Epithelial cell of proximal tubule (primary cell): ENCODE measurements at places on chromosomes 4 and X.
A peak's percentile ranks its signal among the peaks of the same experiment; 100 is the strongest.

GRCh38 chrX:139382529-139382928, 148.0 kb upstream of the F9 start:
- DNase-seq: no peak

DNA sequence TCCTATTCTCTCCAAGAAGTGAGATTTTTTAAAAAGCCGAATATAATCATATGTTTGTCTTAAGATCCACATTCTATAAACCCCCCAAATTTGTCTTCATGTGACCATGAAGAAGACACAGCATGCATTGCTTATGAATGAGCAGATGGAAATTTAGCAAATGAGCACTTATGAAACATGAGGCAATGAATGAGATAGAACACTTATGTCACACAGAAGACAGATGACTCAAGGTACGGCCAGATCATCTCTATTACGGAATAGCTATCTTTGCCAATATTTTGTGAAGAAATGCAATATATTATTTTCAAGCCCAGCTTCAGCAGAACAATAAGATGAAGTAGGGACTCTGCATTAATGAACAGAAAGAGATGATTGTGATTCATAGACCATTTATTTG, 21.4 kb downstream of the PHEX start:
- DNase-seq: no peak

DNA sequence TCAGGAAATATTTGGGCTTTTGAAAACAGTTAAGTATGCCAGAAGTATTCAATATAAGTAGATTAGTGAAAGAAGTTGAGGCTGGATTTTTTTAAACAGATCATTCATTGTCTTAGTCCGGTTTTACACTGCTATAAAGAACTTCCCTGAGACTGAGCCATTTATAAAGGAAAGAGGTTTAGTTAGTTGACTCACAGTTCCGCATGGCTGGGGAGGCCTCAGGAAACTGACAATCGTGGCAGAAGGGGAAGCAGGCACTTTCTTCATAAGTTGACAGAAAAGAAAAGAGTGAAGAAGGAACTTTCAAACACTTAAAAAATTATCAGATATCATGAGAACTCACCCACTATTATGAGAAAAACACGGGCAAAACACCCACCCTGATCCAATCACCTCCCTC, 31.1 kb upstream of the CYLC1 start:
- DNase-seq: no peak

- DNase-seq: no peak
Observed at GRCh38 chr4:155679343-155679742, 12.7 kb downstream of the GUCY1A1 start.

GRCh38 chr4:137735561-137736104, 203.3 kb upstream of the PCDH18 start:
- DNase-seq: no peak

- DNase-seq: no peak
Observed at GRCh38 chr4:14857981-14858380, 144.3 kb upstream of the CPEB2 start.

DNA sequence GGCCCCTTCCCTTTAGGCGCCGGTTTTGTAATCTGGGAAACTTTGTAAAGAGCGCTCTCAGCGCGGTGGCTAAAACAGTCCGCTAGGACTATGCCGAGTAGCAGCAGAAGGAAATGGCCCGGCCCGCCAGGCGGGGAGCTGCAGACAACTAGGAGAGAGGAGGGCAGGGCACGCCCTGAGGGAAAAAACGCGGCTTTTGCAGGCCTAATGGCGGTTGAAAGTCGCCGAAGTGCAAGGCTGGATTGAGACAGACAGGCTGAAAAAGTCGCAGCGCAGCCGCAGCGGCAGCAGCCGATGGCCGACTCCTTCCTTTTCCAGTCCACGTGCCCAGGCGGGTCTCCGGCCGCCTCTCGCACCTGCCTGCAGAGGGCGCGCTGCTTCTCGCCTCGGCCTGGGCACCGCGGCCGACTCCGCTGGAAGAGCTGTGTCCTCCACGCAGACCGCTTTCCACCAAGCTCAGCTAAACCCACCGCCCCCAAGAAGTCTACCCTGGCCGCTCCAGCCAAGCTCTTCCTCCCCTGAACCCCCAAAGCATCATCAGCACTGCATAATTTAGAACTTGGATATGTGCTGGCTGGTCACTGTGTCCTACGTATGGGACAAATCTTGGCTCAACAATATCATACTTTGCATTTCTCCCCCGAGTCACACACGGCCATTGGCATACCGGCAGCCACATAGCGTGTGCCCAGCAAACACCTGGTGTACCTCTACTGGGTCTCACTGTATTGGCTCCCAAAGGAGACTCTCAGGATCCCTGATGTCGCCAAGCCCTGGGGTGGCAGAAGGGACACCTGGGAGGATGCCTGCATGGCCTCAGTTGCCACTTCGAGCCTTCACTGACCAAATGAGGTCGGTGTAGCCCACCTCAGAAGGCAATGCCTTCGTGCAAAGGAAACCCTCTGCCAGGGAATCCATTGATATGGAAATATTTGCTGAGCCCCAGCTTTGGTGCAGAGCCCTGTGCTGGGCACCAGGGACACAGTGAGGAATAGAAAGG, 14.5 kb downstream of the SLC25A5 start:
- no peak for DNase-seq

- no peak for DNase-seq
Observed at GRCh38 chr4:107931775-107932321, 499 bp downstream of the CYP2U1 start.

DNA sequence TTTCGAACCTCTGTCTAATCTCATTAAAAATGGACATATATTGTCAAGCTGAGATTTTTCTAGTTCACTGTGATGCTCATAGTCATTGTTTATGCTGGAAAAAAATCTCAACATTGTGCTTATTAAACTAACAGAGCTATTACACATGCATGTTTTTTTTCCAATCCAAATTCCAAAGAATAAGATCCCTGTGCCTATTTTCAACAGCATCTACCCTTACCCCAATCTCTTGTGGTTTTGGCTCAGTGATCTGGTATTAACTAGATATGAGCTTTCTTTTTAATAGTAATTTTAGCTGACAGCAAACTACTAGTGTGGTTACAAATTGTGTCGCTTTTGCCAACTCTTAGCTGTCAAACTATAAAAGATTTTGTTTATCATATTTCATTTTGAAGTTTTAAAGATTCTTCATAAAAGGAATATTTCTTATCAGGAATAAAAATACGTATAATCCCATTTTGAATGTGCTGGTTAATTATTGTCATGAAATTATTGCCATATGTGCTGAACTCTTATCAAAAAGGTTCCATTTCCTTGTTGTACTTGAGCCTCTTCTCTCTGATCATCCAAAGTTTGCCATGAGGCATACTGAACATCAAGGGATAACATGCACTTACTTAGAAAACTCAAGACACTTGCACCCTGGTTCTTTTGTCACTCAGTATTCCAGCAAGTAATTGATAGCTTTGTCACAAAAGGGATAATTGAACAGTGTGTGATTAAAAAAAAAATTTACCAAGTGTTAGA, 241.2 kb downstream of the ARHGAP24 start:
- no peak for DNase-seq

GRCh38 chr4:120630427-120630826, 292.1 kb downstream of the PRDM5 start:
- DNase-seq: no peak

DNA sequence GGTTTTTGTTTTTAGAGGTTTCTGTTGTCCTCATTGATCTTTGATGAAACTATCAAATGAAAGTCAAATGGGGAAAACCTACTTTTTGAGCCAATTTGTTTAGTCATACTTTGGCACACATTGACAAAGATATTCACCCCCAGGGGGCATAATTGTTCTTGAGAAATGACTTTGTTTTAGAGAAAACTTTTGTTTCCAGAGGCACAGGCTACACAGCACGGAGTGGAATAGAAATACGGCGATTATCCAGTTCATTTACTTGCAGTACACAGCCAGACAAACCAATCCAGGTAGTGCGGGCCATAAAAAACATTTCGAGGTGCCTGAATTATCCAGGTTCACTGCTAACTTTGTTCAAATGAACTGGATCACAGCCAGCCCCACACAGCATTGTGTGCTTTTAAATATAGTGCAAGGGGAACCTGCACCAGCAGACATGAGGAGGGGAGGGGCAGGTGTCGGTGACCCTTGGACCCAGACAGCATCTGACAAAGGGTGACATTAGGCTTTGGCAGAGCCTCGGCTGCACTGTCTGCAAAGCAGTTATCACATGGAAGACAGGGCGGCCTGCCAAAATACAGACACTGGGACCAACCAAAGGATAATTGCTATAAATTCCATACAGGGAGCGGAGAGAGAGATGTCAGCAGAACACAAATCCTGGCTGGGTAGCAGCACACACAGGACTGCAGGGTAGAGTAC, 179.6 kb upstream of the NOCT start:
- DNase-seq: peak; percentile 61

DNA sequence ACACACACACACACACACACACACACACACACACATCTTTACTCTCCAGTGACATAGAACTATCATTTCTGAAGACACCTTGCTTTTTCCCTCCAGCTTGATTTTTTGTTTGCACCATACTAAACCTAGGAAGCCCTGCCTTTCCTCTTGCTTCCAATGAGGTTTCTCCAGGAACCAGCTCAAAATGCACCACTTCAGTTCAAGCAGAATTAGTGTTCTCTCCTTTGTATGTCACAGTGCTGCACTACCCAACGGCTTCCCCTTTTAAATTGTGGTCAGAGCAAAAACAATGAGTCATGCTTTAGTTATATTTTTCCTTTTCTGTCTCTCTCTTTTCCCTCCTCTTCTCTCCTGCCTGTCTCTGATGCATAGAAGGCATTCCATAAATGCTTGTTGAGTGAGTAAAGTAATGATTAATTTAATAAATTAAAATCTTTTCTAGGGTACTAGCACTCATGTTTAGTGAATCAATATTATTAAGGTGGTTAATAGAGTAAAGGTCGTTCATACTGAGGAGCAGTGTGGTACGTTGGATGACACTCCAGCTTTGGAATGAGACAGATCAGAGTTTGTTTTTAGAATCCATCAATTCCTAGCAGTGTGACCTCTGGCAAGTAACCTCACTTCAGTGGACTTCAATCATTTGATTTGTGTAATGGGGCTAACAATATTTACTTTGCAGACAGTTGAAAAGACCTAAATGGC, 5.9 kb downstream of the RTL3 start:
- peak; percentile 71 for DNase-seq

DNA sequence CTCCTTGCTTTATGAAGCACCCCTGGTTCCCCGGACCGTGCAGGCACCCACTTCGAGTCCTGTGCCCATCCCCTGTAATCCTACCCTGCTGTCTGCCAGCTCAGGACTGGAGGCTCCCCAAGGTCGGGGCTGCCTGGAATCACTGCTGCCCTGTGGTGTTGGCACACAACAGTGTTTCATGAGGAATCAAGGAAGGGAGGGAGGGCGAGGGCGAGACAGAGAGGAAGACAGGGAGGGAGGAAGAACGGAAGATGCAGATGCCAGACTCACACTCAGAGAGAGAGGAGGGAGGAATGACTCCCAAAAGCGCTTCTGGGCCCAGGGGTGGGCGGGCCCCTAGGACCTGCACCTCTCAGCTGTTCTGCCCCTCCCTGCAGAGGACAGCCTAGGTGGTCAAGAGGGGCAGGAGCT, 42.9 kb upstream of the ADRA2C start:
- no peak for DNase-seq

GRCh38 chr4:156523991-156524390, 447.6 kb downstream of the PDGFC start:
- DNase-seq: no peak

DNA sequence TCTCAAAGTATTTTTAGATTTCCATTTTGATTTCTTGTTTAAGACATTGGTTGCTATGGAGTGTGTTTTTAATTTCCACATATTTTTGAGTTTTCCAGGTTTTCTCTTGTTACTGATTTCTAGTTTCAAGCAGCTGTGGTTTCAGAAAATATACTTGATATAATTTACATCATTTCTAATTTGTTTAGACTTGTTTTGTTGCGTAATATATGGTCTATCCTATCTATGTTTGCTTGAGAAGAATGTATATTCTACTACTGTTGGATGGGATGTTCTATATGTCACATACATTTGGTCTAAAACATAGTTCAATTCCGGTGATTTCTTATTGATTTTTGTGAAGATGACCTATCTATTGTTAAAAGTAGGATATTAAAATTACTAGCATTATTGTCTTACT, 170.5 kb upstream of the EMCN start:
- DNase-seq: no peak

GRCh38 chrX:131572372-131573014, 28.6 kb downstream of the OR13H1 start:
- DNase-seq: no peak

GRCh38 chrX:46554942-46555341, 9.7 kb upstream of the ZNF674 start:
- no peak for DNase-seq

DNA sequence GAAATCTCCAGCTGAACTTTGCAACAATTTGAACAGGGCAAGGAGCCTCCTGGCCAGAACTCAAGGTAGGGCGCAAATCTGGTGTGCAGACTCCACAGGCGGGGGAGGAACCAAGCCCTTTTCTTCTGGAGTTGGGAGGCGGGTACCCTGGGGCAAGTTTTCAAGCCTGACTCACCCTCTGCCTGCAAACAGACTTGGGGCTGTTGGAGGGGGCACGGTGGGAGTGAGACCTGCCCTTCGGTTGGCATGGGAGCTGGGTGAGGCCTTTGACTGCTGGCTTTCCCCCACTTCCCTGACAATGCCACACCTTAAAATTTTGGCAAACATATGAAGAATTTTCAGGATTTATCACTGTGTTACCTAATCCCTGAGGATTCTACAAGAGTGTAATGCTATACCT, 709.8 kb upstream of the DIAPH2 start:
- no peak for DNase-seq

GRCh38 chrX:67953658-67954057, 409.8 kb downstream of the AR start:
- no peak for DNase-seq

DNA sequence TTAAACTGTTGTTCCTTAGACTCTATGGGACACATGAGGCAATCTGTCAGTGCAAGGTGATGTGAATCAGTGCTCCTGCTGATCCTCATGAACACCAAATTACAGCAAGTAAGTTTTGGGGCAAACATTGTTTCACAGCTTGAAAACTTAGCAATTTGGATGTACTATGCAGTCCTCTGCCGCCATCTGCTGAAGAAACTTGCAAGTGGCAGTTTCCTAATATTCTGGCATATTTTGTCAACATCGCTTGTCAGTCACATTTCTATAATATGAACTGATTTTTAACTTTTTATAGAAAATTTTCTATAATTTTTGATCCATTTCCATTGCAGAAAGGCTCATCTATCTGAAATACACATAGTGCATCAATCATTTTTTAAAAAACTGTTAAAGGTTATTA, 56.3 kb downstream of the ZAR1 start:
- no peak for DNase-seq

DNA sequence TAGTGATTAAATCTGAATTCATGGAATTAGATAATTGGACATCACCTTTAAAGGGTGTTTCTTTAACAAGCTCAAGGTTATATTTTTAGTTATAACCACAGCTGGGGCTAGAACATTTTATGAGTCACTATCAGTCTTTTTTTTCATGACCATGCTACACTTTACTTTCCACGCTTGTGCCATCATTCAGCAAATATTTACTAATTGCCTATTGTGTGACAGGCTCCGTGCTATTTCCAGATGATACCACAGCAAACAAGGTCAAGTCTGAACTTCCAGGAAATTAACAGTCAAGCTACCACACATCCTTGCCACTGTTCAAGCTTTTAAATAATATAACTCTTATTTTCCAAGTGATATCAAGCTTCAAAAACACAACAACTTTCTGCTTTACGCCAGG, 16.5 kb downstream of the SPANXN3 start:
- no peak for DNase-seq
